Activated T-cell treated with anti-CD3 and anti-CD28 coated beads for 1 hour (primary cell): ENCODE measurements at places on chromosomes 7 and 10.

- no peak for DNase-seq
Measured at GRCh38 chr7:12737373-12737772, 49.9 kb downstream of the ARL4A start.

- no peak for DNase-seq
Measured at GRCh38 chr7:121267612-121268011, 61.2 kb upstream of the WNT16 start.

DNA sequence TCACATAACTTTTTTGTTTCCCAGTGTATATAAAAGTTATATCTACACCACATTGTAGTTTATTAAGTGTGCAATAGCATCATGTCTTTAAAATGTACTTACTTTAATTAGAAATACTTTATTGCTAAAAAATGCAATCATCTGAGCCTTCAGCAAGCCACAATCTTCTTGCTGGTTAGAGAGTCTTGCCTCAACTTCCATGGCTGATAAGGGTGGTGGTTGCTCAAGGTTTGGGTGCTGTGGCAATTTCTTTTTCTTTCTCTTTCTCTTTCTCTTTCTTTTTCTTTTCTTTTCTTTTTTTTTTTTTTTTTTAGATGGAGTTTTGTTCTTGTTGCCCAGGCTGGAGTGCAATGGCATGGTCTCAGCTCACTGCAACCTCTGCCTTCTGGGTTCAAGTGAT, 360.0 kb downstream of the MAGI2 start:
- no peak for DNase-seq

- DNase-seq = no peak
Measured at GRCh38 chr7:2051707-2052656, 180.8 kb downstream of the MAD1L1 start.

- no peak for DNase-seq
Measured at GRCh38 chr10:75652146-75652740, 220.8 kb downstream of the LRMDA start.

DNA sequence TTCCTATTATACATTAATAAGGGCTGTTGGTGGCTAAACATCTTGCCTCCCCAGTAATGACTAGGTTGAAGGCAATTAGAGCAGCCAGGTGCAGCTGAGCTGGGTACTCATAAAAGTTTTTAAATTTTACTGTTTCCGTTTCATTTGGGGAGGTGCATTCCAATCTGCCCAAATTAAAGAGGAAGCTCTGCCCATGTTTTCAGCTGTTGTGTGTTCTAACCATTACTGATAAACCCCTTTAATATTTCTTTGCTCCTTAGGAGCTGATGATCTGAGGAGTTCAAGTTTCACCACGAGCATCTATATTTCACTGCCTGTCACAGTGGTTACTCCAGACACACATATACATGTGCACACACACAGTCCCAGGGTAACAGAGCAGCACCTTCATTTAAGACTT, 94.4 kb downstream of the JAZF1 start:
- DNase-seq = no peak

DNA sequence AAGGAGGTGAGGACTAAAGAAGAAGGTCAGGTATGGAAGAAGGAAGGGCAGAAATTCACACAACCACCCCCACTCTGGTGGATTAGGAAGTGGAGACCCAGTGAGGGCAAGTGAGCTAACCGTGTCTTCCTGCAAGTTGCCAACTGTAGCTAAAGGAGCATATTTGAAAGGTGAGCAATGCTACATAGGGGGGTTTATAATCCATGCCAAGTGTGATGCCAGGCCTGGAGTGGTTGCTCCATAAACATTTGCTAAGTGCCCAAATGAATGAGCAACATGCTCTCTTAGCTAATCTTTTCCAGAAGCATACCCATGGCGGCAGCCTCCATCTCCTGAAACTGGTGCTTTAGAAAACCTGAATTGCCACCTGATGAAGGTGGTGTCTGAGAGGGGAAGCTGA, 121.6 kb downstream of the LRRC18 start:
- DNase-seq = no peak

DNA sequence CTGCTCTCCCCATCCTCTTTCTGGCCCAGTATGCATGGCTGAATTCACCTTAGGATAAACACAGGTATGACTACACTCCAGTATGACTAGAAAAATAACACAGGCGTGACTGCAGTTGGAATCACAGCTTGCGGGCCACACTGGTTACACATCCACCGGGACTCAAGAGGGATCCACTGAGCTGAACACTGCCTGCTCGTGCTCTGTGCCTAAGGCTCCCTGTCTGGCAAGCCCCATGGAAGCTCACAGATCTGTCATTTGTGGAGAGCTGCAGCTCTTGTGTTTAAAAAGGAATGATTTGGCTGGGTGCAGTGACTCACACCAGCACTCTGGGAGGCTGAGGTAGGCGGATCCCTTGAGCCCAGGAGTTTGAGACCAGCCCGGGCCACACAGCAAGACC, 26.8 kb downstream of the VOPP1 start:
- DNase-seq = no peak

DNA sequence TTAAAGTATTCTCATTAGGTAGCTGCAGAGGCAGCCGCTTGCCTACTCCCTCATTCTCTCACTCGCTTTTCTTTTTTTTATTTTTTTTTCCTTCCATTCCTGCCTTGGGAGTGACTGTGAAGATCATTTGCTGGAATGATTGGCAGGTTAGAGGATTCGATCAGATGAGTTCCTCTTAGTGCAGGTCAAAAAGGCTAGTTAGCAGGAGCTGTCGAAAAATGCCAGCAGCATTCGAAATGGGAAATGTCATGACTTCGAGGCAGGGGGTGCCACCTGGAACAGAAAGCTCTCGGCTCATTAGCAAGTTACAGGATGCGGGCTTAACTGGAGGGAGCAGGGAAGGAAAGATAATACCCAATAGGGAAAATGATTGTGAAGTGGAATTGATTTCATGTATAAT, 137.5 kb upstream of the FZD1 start:
- DNase-seq = no peak

- no peak for DNase-seq
Measured at GRCh38 chr7:91180746-91181145, 83.5 kb upstream of the FZD1 start.

- no peak for DNase-seq
Measured at GRCh38 chr7:120864141-120864900, 6.4 kb upstream of the TSPAN12 start.

GRCh38 chr7:48587475-48587874, 336.9 kb upstream of the CDC14C start:
- no peak for DNase-seq

- no peak for DNase-seq
Measured at GRCh38 chr7:152735443-152736004, 24.0 kb upstream of the ACTR3B start.

DNA sequence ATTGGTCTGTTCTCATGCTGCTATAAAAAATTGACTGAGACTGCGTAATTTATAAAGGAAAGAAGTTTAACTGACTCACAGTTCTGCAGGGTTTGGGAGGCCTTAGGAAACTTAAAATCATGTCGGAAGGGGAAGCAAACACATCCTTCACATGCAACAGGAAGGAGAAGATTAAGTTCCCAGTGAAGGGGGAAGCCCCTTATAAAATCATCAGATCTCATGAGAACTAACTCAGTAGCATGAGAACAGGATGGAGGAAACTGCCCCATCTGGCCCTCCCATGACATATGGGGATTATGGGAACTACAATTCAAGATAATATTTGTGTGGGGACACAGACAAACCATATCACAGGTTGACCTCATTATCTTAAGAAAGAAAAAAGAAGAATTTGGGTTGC, 134.5 kb downstream of the PPP1R3A start:
- no peak for DNase-seq

- no peak for DNase-seq
Measured at GRCh38 chr10:91587710-91588638, 44.9 kb downstream of the PPP1R3C start.

GRCh38 chr7:133910761-133911160, 216.4 kb upstream of the LRGUK start:
- DNase-seq = no peak

- no peak for DNase-seq
Measured at GRCh38 chr7:155750255-155751125, 61.8 kb downstream of the SHH start.

DNA sequence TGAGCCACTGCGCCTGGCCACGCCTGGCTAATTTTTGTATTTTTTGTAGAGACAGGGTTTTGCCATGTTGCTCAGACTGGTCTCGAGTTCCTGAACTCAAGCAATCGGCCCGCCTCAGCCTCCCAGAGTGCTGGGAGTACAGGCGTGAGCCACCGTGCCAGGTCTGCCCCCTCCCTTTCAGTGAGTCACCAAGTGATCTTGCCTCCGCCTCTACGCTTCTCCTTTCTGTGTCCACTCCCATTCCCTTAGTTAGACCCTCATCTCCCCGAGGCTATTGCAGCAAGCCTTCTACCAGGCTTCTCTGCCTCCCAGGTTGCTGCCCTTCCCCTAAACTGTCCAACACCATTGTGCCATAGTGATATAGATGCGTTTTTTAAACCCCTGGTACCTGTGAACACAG, 32.9 kb downstream of the CDC123 start:
- no peak for DNase-seq

GRCh38 chr10:80491251-80492102, 37.4 kb downstream of the TSPAN14 start:
- DNase-seq = no peak

- no peak for DNase-seq
Measured at GRCh38 chr7:47669178-47669891, 87.4 kb upstream of the TNS3 start.

DNA sequence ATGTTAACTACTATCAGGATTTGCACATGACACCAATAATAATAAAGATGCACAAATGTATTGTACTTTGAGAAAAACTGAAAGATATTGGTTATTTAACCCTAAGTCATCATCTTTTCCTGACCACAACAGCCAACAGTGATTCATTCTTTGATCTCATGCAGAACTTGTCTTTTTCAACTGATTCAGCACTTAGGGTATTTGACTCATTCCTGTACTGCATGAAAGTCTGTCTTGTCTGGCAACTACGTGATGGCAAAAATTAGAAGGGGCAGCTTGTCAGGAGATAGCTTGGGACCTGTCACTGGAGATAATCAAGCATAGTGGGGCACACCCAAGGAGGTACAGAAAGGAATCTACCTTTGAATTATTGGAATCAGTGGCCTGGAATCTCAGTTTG, 77.8 kb upstream of the LRRC17 start:
- no peak for DNase-seq

DNA sequence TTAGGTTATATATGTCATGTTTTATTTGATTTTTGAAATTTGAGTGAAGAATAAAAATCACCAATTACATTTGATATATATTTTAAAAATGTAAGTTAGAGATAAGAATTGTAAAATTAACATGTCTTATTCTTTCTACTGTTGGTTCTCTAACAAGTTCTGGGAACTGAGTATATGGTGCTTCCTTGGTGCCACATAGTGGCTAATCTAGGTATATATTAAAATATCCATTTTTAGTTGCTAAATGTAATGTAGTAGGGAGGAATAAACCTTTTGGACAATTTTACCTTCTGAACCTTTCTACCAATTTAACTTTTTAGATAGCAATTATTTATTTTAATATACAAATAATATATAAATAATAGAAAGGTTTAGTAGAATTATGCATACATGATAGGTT, 17.5 kb downstream of the CFAP69 start:
- no peak for DNase-seq

- no peak for DNase-seq
Measured at GRCh38 chr10:112330162-112330561, 43.8 kb upstream of the ACSL5 start.

- no peak for DNase-seq
Measured at GRCh38 chr7:116211913-116212596, 1.7 kb downstream of the TES start.

DNA sequence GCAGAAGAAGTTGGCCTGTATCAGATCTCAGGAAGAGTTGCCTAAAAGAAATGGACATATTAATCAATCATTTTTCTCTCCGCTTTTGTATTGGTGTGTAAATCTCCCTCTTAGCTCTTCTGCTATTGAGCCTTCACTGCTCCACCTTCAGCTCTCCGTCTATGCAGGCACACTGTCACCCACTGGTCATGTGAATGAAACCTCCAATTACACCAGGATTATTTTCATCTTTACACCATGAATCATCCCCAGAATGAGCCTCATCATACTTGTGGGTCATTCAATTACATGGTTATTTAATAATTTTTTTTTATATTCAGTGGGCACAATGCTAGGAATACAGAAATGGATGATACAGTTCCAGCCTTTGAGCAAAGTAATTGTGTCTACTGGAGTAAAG, 92.6 kb downstream of the LRRC4 start:
- DNase-seq = no peak

DNA sequence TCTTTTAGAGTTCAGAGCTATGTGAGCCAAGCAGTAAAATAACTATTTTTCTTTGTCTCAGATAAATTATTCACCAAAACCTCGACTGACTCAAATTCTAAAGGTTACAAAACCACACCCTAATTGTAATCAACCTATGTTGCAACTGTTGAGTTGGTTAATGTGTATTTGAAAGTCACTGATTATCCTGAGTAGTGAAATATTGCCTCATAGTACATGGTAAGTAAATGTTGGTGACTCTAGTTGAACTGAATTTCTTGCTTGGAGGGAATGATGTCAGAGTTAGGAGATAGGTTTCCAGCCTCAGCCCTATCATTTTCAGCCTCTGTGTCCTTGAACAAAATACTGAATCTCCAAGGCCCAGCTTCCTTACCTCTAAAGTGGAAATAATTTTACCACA, 3.0 kb upstream of the CYP2C18 start:
- DNase-seq = no peak

DNA sequence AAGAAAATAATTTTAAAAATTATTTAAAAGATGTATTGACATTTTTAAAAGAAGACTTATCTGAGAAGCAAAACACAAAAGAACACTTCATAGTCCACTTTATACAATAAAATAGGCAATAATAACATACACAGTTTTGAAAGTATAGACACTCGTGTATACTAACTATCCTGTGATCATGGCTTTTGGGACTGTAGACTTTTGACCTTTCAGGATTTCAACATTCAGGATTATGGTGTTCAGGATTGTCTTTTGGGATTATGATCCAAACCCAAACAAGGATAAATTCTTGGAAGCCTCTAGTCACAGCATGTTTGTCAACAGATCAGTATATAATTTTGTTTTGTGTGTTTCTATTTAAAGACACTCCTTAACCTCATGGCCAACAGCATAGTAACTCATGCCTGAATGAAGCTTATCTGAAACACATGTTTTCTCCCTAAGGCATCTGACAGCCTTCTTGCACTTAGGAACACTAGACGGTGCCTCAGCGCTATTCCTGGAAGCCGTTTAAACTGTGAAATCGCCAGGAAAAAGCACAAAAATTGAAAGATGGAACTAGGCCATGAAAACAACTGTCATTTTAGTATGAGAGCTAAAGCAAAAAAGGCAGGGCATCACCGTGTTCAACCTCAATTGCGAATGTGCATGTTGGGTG, 29.9 kb downstream of the GSAP start:
- no peak for DNase-seq

DNA sequence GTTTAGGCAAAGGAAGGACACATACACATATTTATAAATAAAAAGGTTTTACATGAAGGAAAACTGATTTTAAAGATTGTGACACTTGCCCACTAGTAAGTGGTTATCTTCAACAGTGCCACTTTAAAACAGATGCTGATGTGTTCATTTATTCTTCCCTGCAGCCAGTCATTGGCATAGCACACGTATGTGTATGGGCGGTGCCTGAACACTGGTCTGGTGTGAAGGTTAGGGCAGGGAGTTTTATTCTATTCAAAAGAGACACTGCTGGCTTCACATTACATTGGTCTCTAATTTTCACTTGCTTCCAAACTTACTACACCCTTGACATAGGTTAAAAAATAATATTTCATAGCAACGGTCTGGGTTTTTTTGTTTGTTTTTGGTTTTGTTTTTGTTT, 57.9 kb downstream of the NOD1 start:
- no peak for DNase-seq

GRCh38 chr10:124742413-124743190, 1.6 kb downstream of the FAM53B start:
- DNase-seq = no peak

GRCh38 chr7:43199371-43200160, 87.1 kb downstream of the HECW1 start:
- no peak for DNase-seq
